ENCODE measurements at places on chromosomes 4 and X. TPM values are rescaled to one million over a fixed set of nuclear protein-coding genes. Genes with fewer than 3 reads are reported as not detected.

The STS gene
- 8.7 TPM for total RNA-seq

- H3K36me3 ChIP-seq, result no peaks in the 10 kb centered on the region
- H3K27ac ChIP-seq, result no peak overlapping the region
- no peak overlapping the region for H3K4me3 ChIP-seq
- DNase-seq, result no peak
Measured at GRCh38 chrX:45815441-45815840, 614.8 kb upstream of the DIPK2B start.

DNA sequence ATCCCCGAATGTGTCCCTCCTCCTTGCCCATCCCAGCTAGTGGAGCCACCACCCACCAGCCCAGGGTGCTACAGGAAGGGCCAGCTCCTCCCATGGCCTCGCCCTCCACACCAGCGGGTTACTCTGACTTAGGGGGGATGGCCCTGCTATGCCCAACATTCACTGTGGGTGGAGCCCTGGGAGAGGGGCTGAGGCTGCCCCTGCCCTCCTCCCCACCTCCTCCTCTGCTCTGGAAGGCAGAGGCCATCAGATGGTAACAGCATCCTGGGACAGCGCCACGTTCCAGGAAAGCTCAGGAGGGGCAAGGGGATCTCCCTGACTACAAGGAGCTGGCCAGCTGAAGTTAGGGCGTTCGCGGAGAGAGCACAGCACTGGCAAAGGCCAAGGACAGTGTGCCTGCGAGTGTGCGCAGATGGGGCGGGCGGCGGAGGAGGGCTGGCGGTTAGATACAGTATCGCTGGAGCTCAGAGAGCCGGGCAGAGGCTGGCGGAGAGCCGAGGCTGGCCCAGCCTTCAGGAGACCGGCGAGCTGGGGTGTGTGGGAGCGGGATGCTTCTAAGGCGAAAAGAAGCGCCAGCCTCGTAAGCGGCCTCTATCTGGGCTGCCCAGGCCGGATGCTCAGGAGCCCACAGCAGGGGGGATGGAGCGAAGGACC, 1.5 kb downstream of the JAKMIP1 start:
- H3K36me3 ChIP-seq, result no peaks in the 10 kb centered on the region
- no peak for DNase-seq
- H3K27ac ChIP-seq, result no peak overlapping the region
- peaks cover 11% of the 10 kb centered on the region for H3K4me1 ChIP-seq

The ZNF718 gene
- total RNA-seq, result 1.9 TPM

The CXCL6 gene
- total RNA-seq, result 0.93 TPM

DNA sequence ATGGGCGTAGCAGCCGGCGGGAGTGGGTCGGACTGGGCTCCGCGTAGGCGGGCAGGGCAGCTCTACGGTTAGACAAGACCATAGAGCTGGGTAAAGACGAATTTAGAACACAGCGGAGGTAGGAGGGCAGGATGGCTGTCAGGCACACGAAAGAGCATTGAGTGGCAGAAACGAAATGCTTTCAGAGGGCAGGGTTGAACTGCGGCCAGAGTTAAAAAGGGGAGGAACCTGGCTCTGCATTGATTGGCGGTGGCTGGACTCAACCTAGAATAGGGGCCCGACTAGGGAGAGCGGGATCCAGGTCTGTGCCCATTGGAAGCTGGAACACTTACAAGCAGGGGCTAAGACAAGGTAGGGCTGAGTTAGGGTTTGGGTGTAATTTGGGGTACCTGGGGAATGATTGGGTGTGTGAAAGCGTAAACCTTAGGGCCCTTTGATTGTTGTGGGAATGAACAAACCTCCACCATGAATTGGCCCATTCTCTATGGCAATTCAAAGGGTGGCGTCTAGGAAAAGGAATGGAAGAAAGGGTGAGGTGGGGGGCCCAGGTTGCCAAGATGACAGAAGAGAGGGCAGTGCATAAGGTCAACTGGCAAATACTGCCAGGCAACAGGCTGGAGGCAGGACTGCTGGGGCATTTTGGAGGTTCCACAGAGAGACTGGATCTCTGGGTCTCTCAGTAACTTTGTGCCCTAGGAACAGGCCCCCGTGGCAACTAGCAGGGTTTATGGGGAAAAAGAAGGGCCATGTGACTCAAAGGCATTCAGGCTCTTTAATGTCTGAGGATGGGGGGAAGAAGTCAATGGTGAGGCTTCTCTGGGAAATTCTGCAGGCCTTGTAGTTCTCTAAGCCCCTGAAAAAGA, 911 bp upstream of the ELK1 start:
- no peaks in the 10 kb centered on the region for H3K27me3 ChIP-seq
- H3K4me1 ChIP-seq, result no peaks in the 10 kb centered on the region
- H3K36me3 ChIP-seq, result no peaks in the 10 kb centered on the region
- peak overlapping the region; percentile 39 for H3K4me3 ChIP-seq
- H3K27ac ChIP-seq, result peak overlapping the region; percentile 46
- no peak for DNase-seq

GRCh38 chr4:123300222-123301039, 96.2 kb upstream of the SPRY1 start:
- no peak overlapping the region for H3K27ac ChIP-seq
- DNase-seq, result no peak
- H3K4me1 ChIP-seq, result no peaks in the 10 kb centered on the region
- no peaks in the 10 kb centered on the region for H3K27me3 ChIP-seq
- H3K4me3 ChIP-seq, result no peak overlapping the region

The SRD5A3 gene
- 10.8 TPM for total RNA-seq

DNA sequence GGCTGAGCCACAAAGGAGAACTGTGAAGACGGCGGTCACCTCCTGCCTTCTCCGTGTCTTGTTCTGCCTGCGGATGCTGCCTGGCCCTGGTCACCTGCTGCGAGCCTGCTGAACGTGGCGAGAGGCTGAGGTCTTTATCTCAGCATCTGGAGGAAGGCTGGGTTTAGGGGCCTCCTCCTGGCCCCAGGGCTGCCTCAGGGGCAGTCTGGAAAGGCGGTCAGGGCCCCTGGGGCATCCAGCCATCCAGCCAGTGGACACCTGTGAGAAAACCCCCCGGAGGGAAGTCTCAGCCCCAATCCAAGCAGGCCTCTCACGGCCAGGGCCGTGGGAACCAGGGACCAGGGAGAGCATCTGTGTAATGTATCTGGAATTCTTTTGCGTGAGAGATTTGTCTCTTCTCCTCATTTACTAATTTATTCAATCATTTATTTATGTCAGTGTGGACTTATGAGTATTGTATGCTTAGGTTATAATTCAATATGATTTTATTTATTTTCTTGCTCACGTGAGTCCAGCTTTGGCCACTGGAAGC, 11.3 kb downstream of the PDE6B start:
- DNase-seq, result no peak
- H3K4me3 ChIP-seq, result no peak overlapping the region
- no peaks in the 10 kb centered on the region for H3K36me3 ChIP-seq
- no peaks in the 10 kb centered on the region for H3K27me3 ChIP-seq
- no peaks in the 10 kb centered on the region for H3K4me1 ChIP-seq
- H3K27ac ChIP-seq, result no peak overlapping the region

DNA sequence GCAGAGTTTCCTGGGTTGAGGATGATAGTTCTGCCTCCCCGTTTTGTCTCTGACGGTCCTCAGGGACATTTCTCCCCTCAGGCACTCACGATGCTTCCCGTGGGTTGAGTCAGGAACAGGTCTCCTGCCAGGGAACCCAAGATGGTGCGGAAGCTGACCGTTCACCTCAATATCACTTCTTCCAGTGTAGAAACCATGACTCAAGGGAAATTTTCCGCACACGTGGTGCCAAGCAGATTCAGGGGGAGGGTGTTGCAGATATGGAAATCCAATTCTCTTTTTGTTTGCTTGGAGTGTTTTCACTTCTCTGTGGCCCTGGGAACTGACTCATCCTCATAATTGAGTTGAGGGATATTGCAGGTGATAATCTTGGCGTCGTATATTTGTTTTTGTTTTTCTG, 46.7 kb downstream of the CXorf49B start:
- no peaks in the 10 kb centered on the region for H3K27me3 ChIP-seq
- no peak overlapping the region for H3K4me3 ChIP-seq
- H3K36me3 ChIP-seq, result no peaks in the 10 kb centered on the region
- H3K27ac ChIP-seq, result no peak overlapping the region
- H3K4me1 ChIP-seq, result no peaks in the 10 kb centered on the region

GRCh38 chrX:31608638-31609037, 536.8 kb upstream of the FTHL17 start:
- DNase-seq, result no peak
- H3K27me3 ChIP-seq, result no peaks in the 10 kb centered on the region
- H3K36me3 ChIP-seq, result no peaks in the 10 kb centered on the region
- no peak overlapping the region for H3K27ac ChIP-seq

DNA sequence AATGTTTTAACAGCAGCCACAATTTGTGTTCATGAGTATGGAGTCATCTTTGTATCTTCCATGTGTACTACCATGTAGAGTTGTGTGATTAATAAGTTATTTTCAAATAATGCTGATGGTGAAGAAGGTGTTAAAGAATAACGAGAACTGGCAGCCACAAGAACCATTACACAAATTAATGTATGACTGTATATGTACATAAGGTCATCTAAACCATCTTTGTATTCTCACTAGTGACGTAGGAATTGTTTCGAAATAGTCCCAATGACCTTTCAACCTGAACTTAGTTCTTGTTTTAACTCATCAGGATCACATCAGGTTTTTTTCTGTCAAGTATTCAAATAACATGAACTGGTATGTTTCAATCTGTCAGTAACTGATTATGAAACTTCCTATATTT, 48.3 kb upstream of the NOCT start:
- no peak for DNase-seq
- no peak overlapping the region for H3K4me3 ChIP-seq
- H3K27ac ChIP-seq, result no peak overlapping the region
- H3K4me1 ChIP-seq, result no peaks in the 10 kb centered on the region

DNA sequence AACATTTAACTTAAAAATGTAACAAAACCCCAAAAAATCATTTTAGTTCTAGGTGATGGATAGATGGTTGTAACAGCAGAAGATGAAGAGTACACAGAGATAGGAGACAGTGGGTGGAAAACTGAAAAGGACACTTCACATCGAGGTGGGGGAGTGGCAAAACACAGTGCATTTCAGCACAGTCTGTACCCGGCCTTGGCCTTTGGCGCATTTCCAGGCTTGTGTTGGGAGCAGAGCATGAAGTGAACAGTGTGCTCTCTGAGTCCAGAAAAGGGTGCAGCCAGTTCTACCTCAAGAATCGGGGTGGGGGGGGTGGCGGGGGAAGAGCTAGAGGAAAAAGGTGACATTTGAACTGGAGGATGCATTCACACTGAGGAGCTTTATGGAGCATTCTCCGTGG, 4.3 kb downstream of the TSPYL2 start:
- H3K27ac ChIP-seq, result no peak overlapping the region
- no peak overlapping the region for H3K4me3 ChIP-seq
- no peaks in the 10 kb centered on the region for H3K4me1 ChIP-seq
- DNase-seq, result peak; percentile 39
- no peaks in the 10 kb centered on the region for H3K27me3 ChIP-seq

DNA sequence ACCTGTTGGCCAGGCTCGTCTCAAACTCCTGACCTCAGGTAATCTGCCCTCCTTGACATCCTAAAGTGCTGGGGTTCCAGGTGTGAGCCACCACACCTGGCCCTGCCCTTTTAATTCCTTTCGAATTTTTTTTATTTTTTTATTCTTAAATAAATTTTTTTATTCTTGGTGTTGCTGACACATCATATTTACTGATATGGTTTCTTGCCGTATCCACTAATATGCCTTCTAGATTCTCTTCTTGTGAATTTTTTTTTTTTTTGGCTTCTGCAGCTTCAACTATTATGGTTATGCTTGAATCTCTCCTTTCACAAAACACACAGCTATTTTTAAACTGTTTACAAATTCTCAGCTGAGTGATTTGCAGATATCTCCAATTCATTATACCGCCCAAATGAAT, 353.4 kb upstream of the ADGRL3 start:
- no peak overlapping the region for H3K27ac ChIP-seq
- DNase-seq, result no peak
- no peaks in the 10 kb centered on the region for H3K27me3 ChIP-seq
- H3K36me3 ChIP-seq, result no peaks in the 10 kb centered on the region
- H3K4me1 ChIP-seq, result no peaks in the 10 kb centered on the region
- no peak overlapping the region for H3K4me3 ChIP-seq

- H3K36me3 ChIP-seq, result no peaks in the 10 kb centered on the region
- H3K27me3 ChIP-seq, result no peaks in the 10 kb centered on the region
- DNase-seq, result no peak
- H3K4me3 ChIP-seq, result no peak overlapping the region
Measured at GRCh38 chr4:123750044-123750443, 353.4 kb downstream of the SPRY1 start.

DNA sequence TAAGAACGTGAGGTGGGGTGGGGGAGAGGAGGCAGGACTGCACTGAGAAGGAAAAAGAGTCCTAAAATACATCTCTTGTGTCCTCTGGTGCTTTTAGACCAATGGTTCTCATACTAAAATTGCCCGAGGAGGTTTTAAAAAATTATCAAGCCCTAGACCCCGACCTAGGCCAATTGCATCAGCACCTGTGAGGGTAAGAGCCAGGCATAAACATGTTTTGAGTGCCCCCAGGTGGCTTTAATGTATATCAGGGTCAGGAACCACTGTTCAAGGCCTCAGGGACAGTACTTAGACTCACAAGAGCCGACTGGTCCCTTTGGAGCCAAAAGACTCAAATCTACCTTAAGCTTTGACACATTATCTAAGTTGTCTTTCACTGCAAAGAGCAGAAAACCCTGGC, 37.5 kb upstream of the TMEM150C start:
- H3K4me1 ChIP-seq, result no peaks in the 10 kb centered on the region
- H3K4me3 ChIP-seq, result no peak overlapping the region
- H3K36me3 ChIP-seq, result no peaks in the 10 kb centered on the region
- no peak overlapping the region for H3K27ac ChIP-seq
- DNase-seq, result no peak

- no peaks in the 10 kb centered on the region for H3K4me1 ChIP-seq
- no peaks in the 10 kb centered on the region for H3K36me3 ChIP-seq
- no peaks in the 10 kb centered on the region for H3K27me3 ChIP-seq
- DNase-seq, result no peak
- no peak overlapping the region for H3K27ac ChIP-seq
Measured at GRCh38 chrX:86507331-86507730, 359.1 kb downstream of the DACH2 start.

DNA sequence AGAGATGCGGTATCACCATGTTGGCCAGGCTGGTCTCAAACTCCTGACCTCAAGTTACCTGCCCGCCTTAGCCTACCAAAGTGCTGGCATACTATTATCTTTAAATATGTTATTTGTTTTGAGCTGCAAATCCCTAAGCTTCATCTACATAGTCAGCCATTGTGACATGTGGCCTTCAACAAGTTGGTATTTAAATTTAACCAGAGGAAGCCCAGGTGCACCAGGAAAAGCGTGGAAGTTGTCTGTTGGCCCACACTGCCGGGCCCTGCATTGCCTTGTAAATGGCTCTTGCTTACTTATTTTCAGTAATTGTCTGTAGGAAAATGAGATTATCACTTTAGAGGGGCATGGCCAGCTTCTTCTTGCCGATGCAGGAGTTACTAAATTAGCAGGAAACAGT, 6.0 kb downstream of the WWC2 start:
- peaks cover 12% of the 10 kb centered on the region for H3K4me1 ChIP-seq
- no peak overlapping the region for H3K27ac ChIP-seq
- DNase-seq, result no peak
- H3K36me3 ChIP-seq, result no peaks in the 10 kb centered on the region
- H3K4me3 ChIP-seq, result no peak overlapping the region

Data from pancreas (tissue), 10 donors.